ENCODE measurements at places on chromosomes 3 and 15.

DNA sequence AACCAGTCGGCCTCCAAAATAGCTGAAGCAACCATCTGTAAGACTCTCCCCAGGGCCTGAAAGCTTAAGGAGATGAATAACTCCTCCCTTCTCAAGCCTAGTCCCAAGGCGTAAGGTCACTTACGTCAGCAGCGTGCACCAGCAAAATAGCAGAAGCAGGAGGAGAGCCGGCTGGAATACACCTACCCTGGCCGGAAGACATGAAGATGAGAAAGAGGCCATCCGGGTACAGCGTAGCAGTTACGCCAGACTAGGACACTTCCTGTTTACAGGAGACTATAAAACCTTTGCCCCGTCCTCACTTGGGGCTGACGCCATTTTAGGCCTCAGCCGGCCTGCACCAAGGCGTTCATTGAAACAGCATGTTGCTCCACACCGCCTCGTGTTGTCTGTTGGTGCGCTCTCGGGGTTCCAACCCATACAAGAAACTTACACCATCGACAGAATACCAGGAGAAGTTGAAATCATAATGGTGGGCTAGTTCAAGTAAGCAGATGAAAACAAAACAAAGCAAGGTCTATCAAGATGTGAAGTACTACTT lies 2.5 kb downstream of the CFAP92 start:
- DNase-seq, result no peak

GRCh38 chr3:51997172-51997571 lies 1.5 kb upstream of the RPL29 start:
- no peak for DNase-seq

GRCh38 chr3:179972881-179973423 lies 63.8 kb downstream of the PEX5L start:
- no peak for DNase-seq

- DNase-seq, result no peak
These were observed 476.9 kb downstream of the ZNF385D start for GRCh38 chr3:21274079-21274571.

DNA sequence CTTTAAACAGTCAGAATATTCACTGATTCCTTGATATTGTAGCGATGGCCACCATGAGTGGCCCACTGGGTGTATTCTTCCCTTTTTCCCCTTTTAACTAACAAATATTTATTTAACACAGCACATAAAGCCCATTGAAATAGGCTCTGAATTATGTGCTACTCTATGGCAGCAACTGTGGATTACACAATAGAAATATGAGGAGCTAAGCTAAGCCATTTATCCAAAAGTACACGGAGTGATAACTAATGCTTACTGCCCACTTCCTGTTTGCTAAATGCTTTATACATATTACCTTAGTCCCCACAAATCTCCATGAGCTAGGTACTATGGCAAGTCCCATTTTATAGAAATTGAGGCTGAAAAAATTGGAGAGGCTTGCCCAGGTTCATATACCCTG lies 17.9 kb downstream of the ILDR1 start:
- no peak for DNase-seq

GRCh38 chr3:111112913-111113312 lies 41.3 kb downstream of the NECTIN3 start:
- DNase-seq, result no peak

- DNase-seq, result no peak
These were observed 123.4 kb downstream of the ATP10A start for GRCh38 chr15:25739687-25740121.

DNA sequence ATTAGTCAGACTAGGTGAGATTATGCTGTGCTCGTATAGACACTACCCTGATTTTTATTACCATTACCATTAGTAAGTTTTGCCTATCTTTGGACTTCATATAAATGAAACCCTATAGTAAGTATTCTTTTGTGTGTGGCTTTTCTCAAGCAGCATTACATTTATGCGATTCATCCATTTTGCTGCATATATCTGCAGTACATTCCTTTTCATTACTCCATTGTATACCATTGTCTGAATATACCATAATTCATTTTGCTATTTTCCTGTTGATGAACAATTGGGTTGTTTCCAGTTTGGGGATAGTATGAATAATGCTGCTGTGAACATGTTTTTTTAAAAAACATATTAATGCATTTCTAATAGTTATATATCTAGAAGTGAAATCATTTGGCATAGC lies 45.3 kb downstream of the TMEM212 start:
- no peak for DNase-seq

DNA sequence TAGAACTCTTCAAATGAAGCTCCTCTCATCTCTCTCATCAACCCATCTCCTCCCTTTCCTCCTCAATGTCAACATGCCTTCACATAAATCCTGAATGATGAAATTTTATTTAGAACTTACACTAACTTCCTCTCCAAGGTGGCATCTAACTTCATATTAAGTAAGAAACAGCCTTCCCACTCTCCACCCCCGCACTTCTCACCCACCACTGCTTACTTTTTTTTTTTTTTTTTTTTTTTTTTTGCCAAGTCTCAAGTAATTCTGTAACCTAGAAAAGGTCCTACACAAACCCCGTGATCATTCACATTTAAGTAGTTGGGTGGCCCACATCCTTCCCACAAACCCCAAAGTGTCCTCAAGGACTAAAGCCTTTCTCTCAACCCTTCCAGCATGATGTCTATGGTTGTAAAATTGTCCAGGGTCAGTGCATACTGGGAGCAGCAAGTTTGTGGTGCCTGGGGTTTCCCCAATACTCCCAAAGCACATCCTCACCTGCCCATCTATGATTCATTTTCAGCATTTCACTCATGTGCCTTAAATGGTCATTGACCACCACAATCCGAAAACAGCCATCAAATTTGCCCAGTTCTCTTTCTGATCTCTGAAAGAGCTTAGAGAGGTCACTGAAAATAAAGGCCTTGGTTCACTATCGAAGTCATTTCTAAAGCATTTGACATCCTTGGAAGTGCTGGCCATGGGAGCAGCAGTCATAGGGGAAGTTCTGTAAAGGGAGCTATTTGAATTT lies 47.2 kb downstream of the CD86 start:
- DNase-seq, result peak; percentile 64

- DNase-seq, result no peak
These were observed 1006.7 kb downstream of the ROBO2 start for GRCh38 chr3:78046566-78046965.

DNA sequence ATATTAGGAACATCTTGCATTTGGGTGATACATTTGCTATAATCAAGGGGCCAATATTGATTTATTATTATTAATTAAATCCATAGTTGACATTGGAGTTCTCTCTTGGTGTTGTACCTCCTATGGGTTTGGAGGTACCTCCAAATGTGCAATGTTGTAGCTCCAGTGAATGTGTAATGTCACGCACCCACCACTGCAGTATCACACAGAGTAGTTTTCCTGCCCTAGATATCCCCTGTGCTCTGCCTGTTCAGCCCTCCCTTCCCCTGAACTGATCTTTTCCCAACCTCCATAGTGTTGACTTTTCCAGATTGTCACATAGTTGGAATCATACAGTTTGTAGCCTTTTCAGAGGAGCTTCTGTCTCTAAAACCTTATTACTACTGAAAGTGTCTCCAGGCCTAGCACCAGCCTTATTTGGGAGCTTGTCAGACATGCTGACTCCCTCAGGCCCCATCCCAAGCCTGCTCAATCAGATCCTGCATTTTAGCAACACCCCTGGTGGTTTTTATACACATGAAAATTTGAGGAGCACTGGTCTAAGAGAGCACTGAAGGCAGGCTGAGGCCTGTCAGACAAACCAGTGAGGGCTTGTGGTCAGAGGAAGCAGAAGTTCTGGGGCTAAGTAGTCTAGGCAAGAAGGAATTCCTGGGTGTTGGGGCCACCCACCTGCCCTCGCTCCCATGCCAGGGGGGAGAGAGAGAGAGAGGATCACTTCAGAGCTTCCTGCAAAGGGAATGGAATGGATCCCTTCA lies 73.4 kb downstream of the SLC6A11 start:
- DNase-seq, result no peak

- no peak for DNase-seq
These were observed 211.4 kb upstream of the ROPN1 start for GRCh38 chr3:124203292-124203691.

GRCh38 chr3:133568294-133569014 lies 5.0 kb upstream of the CDV3 start:
- DNase-seq, result no peak

- no peak for DNase-seq
These were observed 80.7 kb upstream of the DLG1 start for GRCh38 chr3:197378985-197379718.

GRCh38 chr3:128491941-128492670 lies 895 bp downstream of the GATA2 start:
- DNase-seq, result no peak

- DNase-seq, result no peak
These were observed 790.0 kb downstream of the FHIT start for GRCh38 chr3:60461267-60461666.

GRCh38 chr3:150577855-150578254 lies 25.3 kb upstream of the SELENOT start:
- DNase-seq, result no peak

DNA sequence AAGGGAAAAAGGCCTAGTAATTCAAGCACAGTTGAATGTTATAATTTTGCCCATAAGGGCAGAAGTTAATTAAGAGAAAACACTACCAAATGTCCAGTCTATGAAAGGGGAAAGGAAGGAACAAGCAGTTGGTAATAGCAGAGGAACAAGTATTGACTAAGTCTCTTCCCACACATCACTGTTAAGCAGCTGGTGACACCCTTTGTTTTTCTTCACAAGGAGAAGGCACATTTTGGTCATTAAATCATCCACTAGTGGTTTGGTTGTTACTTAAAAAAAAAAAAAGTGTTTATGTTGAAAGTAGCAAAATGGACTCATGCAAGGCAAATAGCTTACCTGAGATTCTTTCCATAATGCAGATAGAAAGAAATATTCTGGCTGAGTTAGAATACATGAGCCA lies 321.4 kb upstream of the NECTIN3 start:
- DNase-seq, result no peak

GRCh38 chr3:122920986-122921385 lies 106.6 kb downstream of the SEMA5B start:
- no peak for DNase-seq

DNA sequence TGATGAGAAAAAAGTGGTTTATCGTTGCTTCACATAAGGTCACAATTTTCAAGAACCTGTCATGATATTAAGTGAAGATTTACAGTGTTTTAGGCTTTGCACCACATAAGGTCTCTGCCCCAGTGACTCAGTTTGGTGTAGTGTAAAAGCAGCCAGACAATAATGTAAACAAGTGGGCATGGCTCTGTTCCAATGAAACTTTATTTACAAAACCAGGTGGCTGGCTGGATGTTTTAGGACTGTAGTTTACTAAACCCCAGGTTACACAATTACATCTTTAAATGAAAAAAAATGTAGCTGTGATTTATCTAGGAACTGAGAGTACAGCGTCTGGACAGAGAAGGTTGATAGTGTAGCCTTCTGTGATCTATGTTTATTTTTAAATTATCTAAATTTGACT lies 9.7 kb upstream of the FBXL22 start:
- DNase-seq, result no peak

GRCh38 chr3:99246010-99246654 lies 344.6 kb upstream of the DCBLD2 start:
- no peak for DNase-seq

DNA sequence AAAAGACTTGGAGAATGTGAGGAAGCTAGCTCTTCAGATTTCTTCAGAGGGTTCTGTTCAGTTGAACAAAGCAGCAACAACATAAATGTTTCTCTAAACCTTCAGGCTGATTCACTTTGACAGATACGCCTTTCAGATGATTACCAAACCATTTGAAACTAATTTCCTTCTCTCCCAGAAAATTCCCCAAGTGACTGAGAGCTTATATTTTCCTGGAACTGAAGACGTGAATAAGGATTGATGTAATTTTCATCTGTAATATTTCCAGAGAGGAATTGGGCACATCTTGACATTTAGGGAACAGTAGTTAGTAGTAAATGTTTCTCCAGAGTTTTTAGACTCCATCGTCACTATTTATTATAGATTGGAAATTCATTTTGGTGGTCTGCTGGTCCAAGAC lies 108.6 kb upstream of the AADACL2 start:
- no peak for DNase-seq

GRCh38 chr15:98241032-98241554 lies 280.6 kb downstream of the ARRDC4 start:
- no peak for DNase-seq

Data from GM06990 (cell line).